ENCODE measurements at places on chromosomes 6 and 20.

DNA sequence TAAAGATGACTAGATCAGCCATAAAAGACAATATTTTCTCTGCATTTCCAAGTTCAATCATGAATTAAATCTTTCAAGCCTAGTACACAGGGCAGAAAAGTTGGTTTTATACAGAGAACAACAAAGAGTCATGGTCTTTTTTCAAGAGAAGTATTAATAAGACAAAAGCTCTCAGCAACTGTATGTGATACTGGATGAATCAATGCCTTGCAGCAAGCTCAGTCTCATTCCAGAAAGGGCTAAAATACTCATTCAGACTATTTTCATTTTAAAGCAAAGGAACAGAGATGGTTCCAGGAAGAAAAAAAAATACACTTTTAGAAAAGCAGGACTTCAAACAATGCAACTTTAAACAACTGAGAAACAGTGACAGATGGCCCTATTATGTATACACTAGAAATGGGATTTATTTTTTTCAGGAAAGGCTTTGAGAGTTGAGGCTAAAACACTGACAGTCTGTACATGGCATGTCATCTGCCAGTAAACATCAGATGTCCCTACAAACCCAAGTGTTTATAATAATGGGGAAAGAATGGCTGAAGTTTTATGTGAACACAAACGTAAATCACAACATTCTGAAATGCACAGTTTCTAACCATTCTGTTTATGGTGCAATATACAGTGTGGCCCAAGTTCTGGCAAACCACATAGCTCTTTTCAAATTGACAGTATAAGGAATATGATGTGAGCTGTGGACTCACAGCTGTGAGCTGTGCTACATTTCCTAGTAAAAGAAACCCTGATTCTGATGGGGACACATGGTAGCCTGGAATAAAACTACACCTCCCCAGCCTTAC lies 114.3 kb upstream of the DST start:
- no peak for DNase-seq

DNA sequence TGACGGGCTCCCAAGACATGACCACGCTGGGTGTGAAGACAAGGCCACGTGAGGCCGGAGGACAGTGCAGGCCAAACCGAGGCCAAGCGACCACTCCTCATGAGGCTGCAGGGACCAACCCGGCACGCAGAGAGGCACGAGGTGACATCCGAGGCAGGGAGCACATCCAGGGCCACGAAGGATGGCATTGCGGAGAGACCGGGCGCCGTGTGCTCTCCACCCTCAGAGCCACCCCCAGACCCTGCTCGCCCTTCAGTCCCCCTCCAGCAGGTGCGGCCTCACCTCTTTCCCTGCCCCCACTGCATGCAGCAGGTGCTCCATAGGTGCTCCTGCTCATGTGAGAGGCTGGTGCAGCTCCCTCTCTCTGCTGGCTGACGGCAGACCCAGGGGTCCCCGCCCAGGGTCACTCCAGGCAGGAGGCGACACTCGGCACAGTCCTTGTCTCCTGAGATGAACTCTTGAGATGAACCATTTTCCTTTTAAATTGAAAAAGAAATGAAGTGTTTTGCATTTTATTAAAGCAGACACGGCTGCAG lies 33.8 kb upstream of the CHRNA4 start:
- no peak for DNase-seq

DNA sequence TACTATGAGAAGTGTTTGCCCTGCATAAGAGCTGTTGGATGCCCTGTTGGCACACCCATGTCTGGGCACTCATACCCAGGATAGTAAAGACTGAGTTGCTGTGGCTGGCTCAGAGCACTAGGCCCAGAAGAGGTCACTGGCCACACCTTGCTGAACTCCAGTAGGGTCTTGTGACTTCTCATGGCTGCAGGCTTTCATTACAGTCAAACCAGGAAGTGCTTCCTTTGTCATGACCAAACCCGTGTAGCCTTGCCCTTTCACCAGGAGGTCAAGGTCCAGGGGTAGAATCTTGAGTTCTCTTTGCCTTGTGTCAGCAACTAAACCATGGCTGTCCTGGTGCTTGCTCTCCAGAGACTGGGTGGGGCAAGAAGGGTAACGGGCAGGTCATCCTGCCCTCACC lies 49.5 kb downstream of the CD164 start:
- DNase-seq = no peak

DNA sequence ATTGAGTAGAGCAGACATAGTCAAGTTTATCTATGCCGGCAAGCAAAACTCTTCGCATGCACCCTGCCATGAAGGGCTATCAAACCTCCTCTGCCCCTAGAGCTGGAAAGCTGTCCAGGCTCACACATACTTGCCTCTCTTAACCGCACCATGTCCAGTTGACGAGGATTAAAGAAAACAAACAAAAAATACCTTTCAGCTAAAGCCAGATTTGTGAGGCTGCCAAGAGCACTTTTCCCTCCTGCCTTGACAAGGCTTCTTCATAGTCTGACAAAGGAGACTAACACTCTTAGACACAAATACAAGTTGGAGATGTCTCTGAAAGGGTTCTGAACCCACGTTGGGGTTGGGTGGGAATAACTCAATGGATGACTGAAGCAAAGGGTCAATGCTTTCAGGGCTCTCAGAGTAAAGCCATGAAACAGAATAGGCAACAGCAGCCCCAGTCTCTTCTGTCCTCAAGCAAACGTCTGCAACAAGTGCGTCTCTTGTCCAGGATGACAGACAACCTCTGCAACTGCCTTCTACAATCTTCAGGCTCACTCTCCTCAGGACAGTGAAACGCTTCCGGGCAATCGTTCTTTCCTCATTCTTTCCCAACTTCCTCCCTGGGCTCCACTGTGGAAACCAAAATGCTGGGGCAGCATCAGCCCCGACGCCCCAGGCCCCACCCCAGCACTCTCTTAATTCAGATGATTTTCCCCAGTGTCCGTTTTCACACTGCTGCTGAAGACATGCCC lies 57.8 kb downstream of the AGPAT4 start:
- no peak for DNase-seq

DNA sequence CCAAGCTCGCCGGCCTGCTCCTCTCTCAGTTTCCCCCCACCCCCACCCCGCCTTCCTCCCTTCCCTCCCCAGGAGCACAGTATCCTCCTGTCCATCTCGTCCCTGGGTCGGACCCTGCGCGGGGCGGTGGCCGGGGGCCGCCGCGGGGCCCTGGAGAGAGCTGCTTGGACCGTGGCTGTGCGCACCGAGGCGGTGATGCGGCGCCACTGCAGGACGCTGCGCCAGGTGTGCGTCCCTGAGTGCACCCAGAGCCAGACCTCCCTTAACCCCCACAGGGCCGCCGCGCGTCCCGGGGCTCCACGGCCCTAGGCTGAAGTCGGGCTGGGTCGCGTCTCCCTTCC lies 2.2 kb downstream of the C20orf204 start:
- DNase-seq = no peak

DNA sequence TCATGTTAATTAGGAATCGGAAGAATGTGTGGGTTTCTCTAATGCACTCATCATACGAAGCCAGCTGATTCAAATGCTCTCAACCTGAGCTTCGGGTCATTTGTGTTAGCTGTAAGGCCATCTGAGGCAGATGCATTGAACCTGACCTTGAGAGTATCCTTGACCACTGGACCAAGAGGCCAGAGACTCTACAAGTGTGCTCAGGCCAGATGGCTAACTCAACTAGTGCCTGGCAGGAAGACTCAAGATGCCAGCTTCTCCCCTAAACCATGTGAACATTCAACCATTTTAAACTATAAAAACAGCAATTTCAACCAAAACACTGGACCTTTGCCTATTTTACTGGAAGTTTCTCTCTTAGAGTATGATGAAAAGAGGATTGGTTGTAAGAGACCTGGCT lies 168.6 kb upstream of the CDH4 start:
- DNase-seq = no peak

DNA sequence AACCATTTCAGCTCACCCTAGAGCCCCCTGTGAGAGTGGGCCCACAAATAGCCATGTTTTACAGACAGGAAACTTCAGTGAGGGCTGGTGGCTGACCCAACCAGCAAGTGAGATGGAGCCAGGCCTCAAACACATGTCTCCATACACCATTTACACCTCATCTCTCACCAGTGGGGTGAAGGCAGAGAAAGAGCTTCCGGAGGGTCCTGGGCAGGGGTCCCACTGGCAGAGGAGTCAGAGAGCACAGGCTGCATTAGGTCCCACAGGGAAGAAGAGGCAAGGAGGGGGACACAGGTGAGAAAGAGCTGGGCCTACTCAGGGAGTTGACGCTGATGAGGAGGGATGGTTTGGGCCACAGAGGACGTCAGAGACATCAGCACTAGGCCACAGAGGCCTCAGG lies 172.6 kb downstream of the VEGFA start:
- no peak for DNase-seq

GRCh38 chr6:144285548-144285797 lies 338 bp downstream of the UTRN start:
- no peak for DNase-seq

- DNase-seq = no peak
These were observed 42.4 kb downstream of the PACRG start for GRCh38 chr6:162770136-162770535.

DNA sequence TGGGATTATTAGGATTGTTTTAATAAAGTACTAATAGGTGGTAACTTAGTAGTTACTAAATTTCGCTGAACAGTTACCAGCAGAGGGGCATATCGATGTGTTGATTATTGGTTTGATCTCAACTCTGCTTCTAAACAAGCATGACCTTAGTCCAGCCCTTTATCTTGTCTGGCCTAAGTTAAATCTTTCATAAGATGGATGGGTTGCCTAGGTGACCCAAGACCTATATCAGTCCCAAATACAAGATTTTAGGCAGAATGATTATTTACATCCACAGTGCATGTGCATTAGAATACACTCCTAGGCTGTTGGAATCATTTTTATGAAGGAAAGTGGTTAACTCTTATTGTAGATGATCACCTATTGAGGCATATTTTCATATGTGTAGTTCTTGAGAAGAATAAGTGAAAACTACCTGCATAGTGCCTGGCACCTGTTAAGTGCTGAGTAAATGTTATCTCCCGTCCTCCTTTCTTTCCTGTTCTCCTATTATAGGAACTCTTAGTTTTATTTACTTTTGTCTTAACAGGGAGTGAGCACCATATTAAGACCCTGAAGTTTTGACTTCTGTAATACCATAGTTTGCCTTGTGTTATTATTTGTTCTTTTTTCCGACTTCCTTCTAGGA lies 1.1 kb downstream of the HSF2 start:
- DNase-seq = no peak

- peak; percentile 65 for DNase-seq
These were observed at the start of gene DUSP22 for GRCh38 chr6:291697-292505. Gene DUSP22, plus strand, starts transcription at chr6:292487. Its CDS starts 53 bp downstream, at chr6:292540.

GRCh38 chr20:33299111-33299603 lies 16.1 kb downstream of the BPIFB1 start:
- DNase-seq = peak; percentile 39

DNA sequence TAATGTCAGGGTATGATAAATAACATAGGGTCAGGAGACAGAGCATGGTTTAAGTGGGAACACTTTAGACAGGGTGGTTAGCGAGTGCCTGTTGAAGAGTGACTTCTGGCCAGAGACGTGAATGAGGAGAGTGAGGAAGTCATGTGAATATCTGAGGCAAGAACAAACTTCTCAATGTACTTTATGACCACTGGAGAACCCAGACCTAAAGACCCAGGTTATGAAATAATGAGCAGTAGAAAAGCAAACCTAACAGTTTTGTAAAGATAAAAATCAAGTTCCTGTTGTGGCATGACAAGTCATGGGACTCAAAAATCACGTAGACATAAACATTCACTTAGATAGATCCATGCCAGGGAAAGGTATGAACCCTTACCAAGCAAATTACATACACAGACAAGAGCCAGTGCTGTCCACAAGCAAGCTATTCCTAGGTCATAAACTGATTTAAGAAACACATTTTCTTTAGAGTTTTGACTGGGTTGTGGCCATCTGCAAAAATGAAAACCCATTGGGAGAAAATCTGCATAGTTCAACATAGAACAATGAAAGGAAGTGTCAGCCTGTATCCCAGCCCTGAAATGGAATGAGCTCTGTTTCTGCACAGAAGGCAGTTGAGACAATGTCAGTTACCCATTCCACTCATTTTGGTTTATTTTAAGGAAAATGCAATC lies 2.2 kb upstream of the MYCT1 start:
- no peak for DNase-seq

DNA sequence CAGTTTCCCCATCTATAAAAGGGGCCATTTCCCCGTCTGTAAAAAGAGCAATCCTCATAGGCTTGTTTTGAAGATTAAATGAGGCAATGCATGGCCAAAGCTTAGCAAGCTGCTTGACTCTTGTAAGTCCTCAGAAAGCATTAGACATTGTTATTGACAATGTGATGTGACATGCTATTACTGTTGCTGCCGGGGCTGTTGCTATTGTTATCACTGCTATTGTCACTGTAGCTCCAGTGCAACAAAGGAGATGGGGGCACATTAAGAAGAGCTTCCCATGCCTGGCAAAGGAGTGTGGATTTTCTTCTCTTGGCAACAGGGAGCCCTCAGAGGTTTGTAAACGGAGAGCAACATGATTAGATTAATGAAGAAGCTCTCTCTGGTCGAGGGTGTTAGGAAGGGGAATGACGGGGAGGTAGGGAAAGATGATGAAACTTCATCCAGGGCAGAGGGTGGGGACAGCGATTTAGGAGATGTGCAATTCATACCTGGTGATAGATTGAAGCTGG lies 33.1 kb upstream of the FAM83D start:
- DNase-seq = no peak

- no peak for DNase-seq
These were observed 184.1 kb upstream of the GMDS start for GRCh38 chr6:2429460-2429859.

GRCh38 chr6:14713008-14713960 lies 532.6 kb upstream of the JARID2 start:
- DNase-seq = no peak

- DNase-seq = no peak
These were observed 651 bp upstream of the SAMHD1 start for GRCh38 chr20:36951979-36952738.

DNA sequence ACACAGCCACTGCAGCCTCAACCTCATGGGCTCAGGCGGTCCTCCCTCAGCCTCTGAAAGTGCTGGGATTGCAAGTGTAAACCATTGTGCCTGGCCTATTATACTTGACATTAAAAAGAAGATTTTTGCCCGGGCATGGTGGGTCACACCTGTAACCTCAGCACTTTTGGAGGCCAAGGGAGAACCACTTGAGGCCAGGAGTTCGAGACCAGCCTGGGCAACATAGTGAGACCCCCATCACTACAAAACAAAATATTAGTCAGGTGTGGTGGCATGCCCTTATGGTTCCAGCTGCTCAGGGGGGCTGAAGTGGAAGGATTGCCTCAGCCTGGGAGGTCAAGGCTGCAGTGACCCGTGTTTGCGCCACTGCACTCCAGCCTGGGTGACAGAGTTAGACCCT lies 42.4 kb downstream of the FAM217A start:
- no peak for DNase-seq

GRCh38 chr20:61203320-61203719 lies 48.7 kb upstream of the CDH4 start:
- no peak for DNase-seq

- DNase-seq = no peak
These were observed 62.2 kb downstream of the GMDS start for GRCh38 chr6:2183246-2183645.

DNA sequence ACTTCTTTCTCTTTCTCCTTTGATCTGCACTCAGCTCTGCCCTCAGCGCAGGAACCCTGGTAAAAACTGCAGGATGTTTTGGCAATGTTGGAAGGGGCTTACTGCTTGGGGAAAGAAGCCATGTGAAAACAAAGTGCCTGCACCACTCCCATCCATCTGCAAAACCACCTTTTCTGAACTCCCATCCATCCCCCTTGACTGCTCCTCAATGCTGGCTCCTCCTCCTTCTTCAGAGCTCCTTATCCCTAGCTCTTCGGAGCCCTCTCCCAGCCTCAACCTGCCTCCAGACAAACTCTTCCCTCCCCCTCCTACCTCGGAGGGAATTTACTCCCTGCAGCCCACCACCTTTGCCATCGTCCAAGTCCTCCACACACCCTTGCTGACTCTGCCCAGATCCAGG lies 4.2 kb upstream of the ZBTB12 start:
- no peak for DNase-seq

Measured in effector memory CD4-positive, alpha-beta T cell (primary cell).